Activated CD4-positive, alpha-beta T cell treated with anti-CD3 and anti-CD28 coated beads, Interleukin-2, amount 10 ng/mL, durations not matched to agents 7 days and 5 days (primary cell): ENCODE measurements at places on chromosomes 7 and 10.

- no peak for DNase-seq
These were observed 30.9 kb upstream of the KLHL7 start for GRCh38 chr7:23074443-23075261.

GRCh38 chr10:4945766-4946717 lies 17.2 kb upstream of the AKR1C1 start:
- DNase-seq: no peak

GRCh38 chr7:47326808-47327207 lies 255.1 kb downstream of the TNS3 start:
- no peak for DNase-seq

DNA sequence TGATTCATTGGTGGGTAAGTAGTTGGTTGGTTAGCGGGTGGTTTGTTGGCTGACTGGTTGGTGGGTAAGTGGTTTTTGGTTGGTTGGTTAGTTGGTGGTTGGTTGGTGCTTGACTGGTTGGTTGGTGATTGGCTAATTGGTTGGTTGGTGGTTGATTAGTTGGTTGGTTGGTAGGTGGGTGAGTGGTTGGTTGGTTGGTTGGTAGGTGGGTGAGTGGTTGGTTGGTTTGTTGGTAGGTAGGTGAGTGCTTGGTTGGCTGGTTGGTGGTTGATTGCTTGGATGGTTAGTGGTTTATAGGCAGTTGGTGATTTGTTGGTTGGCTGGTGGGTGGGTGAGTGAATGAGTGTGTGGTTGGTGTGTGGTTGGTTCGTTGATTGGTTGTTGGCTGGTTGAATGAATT lies 44.2 kb downstream of the CALML3 start:
- no peak for DNase-seq

DNA sequence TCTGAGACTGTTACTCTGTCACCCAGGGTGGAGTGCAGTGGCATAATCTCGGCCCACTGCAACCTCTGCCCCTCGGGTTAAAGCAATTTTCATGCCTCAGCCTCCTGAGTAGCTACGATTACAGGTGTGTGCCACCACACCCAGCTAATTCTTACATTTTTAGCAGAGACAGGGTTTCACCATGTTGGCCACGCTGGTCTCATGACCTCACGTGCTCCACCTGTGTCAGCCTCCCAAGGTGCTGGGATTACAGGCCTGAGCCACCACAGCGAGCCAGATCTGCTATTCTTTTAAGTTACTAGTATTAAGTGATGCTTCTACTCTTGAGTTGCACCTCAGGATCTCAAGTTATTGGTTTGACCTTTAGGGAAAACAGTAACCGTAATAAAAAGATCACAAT lies 23.0 kb upstream of the KMT2E start:
- no peak for DNase-seq

DNA sequence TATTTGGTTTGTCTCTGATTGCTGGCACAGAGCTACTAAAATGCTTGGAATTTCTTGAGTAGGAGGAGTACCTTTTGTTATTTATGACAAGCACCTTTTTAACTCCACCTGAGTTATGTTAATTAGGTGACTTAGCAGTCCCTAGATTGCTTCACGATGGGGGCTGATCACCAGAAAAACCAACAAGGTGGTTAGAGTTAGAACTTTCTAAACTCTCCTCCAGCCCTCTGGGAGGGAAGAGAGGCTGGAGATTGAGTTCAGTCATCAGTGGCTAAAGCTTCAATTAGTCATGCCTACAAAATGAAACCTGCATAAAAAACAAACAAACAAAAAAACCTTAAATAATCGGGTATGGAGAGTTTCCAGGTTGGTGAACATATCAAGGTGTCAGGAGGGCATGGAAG lies 23.6 kb upstream of the ING3 start:
- no peak for DNase-seq

DNA sequence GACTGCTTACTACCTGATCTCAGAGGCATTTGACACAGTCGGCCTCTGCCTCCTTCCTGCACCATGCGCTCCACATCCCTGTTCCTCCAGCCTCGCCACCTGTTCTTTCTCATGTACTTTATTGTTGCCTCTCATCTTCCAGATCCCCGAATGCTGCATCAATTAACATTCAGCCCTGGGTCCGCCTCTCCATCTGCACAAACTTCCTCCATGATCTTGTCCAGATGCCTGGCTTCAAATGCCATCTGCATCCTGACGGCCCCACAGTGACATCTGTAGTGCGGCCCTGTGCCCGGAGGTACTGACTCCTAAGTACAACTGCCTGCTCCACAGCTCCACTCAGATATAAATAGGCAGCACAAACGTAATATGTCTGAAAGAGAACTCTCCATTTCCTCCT lies 51.2 kb upstream of the STK17A start:
- no peak for DNase-seq

- peak; percentile 77 for DNase-seq
These were observed at the start of gene MSRB2 for GRCh38 chr10:23095404-23095965. MSRB2 (plus strand) TSS chr10:23095579; CDS start chr10:23095609, 30 bp downstream.

DNA sequence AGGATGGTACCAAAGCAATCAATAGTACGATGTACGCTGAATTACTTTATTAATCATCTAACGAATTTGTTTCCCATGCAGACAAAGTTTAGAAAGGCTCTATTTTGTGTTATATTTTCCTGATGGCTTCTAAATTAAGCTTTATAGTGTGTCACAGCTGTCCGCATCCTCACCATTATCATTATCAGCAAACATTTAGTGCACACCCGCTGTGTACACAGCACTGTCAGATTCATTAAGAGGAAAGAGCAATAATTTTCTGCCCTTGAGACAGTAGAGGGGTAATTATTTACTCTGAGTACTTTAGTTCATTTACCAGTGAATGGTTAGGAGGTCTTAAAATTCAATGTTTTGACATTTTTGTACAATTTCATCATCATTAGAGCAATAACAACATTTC lies 233.3 kb upstream of the PTPRZ1 start:
- no peak for DNase-seq

DNA sequence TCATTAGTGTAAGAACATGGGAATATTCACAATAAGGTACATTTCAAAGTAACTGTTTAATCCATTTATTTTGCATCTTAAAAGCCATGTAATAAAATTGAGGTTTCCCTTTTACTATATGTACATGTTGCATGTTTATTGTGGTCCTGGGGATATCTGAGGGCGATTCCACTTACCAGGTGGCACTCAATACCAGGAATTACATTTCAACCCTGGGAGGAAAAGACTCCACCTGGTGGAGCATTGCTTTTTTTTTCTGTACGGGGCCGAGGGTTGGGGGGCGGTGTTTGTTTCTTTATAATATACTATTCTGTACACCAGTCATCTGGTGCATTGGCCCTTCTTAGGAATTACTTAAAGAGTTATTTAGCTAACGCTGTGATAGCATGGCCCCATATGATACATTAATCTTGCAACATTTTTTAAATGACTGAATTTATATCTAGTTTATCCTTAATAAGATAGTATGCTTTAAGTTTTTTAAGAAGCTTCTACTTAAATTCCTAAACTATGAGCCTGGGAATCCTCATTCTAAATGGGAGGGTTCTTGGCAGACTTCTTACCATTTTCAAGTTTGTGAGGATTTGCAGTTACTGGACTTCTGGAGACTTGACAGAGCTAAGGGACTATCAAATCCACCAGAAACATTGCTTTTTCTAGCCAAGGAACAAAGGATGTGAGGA lies 7.2 kb upstream of the HGF start:
- DNase-seq: no peak

DNA sequence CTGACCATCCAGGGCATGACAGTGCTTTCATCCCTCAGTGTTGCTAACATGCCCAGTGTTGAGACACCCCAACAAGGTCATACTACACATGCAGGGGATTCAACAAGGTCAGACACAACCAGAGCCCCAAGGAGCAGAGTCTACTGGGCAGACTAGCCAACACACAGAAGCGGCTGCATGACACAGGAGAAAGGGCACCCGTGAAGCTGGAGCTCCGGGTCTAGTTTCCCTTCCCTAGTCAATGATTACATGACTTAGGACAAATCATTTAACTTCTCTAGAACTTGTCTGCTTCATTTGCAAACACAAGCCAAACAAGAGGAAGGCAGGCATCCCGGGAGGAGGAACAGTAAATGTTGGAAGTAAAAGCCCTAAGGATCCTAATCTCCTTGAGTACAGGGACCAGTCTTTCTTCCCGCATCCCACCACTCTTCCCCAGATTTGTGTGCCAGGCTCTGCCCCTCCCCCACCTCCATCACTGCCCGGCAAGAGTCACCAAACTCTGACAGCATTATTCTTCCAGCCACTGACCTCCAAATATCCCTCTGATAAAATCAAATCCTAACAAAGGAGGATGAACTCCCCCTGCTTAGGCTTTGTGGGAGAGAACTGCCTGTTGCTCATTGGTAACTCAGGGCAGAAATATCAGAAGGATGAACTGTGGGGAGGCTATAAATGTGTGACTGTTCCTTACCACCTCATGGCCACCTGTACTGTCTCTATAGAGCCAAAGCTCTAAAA lies 104.3 kb downstream of the KCNMA1 start:
- no peak for DNase-seq

GRCh38 chr10:99297033-99297432 lies 32.1 kb upstream of the CNNM1 start:
- no peak for DNase-seq

- DNase-seq: no peak
These were observed 459 bp downstream of the CYCS start for GRCh38 chr7:25124465-25125136.

GRCh38 chr10:7296076-7296475 lies 114.8 kb downstream of the SFMBT2 start:
- no peak for DNase-seq

DNA sequence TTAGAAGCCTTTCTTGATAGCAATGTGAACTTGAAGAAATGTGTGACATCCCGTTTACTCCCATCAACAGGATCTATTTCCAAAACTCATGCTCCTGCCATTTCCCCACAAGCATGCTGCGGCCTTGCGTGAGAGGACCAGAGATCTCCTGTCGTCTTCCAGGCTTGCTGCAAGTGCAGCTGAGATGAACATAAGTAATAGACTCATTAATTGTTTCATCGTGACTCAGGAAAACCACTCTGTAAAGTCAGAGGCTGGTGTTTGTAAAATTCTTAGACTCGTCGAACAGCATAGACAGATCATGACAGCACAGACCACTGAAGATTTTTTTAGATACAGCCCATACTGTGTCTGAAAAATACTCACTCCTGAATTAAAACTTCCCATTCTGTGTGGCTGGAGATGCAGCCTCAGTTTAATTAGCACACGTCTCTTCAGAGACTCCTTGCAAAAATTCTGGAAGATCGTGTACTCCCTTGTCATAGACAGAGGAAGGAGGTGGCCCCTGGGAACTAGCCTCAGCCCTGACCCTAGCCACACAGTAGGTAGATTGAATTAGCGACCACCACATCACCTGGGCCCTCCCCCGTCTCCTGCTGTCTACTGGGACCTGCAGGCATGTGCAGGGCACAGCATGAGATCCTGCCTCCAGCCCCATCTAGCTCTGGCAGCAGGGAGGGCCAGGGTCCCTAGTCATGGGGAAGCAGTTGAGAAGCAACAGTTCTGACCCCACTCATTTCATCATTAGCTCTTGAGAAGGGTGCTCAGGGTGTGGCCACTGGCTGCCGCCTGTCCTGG lies 226.0 kb downstream of the CELF2 start:
- DNase-seq: no peak

DNA sequence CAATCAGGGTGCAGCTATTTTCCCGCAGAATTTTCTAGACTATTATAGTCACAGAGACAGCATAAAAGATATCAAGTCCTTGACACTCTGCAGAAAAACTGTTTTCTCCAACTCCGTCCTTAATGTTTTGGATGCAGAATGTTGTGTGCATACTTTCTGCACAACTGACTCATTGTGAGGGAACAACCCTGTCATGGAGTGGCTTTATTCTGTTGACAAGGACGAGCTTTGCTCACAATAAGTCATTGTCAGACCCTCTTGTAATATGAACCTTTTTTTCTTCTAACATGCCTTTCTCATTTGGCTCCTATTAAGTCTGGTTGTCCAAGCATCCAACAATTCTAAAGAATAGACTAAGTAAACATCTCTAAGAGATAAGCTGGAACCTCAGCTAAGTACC lies 17.3 kb downstream of the ABCB4 start:
- DNase-seq: no peak
